ENCODE measurements at places on chromosomes 12 and 14.

DNA sequence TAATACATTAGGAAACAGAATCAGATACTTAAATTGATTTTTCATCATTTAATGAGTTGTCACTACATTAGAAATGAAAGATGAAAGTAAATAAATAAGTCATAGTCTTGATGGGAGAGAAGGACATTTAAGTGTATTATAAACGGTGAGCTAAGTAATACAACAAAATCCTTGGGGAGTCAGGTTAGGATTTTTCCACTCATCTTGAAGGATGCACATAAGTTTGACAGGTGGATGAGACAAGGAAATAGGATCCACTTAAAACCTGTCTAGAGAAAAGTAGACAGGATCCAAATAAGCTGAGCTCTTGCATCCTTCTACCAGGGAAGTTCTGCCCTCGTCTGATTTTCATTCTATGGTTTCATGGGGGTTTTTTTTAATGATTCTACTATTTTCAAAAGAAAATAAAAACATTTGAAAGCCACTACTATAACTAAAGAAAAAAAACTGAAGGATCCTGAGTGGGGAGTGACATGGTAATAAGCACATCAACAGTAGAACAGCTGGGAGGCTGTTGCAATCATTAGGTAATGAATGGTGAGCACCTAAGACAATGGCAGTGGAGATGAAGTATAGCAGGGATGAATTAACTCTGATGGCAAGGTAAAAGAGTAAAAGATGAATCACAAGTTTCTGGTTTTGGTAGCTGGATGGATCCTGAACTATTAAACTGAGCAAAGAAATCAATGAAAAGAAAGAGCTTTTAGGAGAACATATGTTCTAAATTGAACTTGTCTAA, 17.0 kb downstream of the CEP128 start:
- DNase-seq, result no peak

DNA sequence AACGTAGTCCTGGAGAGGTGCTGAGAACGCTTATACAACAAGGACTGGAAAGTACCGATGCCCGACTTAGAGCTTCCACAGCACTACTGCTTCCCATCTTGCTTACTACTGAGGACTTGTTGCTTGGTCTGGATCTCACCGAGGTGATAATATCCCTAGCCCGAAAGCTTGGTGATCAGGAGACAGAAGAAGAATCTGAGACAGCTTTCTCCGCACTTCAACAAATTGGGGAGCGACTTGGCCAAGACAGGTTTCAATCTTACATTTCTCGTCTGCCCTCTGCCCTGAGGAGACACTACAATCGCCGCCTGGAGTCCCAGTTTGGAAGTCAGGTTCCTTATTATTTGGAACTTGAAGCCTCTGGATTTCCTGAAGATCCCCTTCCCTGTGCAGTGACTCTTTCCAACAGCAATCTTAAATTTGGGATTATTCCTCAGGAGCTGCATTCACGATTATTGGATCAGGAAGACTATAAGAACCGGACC, 1.1 kb downstream of the TOGARAM1 start:
- no peak for DNase-seq

DNA sequence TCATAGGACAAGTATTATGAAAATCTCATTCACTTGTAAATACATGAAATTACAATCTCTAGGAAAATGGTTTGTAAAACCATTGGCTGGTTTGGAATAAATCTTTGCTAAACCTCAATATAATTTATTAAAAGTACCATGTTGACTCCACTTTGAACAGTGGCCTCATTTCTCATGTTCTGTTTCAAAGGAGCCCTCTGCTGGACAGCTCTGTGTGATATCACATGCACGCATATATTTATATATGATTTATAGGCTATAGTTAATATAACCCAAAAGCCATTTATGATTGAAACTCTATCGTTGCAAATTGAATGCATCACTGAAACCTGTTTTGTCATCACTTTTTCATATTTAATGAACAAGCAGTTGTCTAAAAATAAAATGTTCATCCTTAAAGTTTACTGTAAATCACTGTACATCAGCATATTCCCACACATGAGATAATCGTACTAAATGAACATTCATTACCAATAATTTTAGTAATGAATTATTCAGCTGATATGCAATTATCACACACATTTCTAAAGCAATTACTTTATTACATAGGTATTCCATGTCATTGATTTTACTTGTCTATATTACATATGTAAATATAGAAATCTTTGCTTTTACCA, 493.8 kb downstream of the NPAS3 start:
- DNase-seq, result no peak

DNA sequence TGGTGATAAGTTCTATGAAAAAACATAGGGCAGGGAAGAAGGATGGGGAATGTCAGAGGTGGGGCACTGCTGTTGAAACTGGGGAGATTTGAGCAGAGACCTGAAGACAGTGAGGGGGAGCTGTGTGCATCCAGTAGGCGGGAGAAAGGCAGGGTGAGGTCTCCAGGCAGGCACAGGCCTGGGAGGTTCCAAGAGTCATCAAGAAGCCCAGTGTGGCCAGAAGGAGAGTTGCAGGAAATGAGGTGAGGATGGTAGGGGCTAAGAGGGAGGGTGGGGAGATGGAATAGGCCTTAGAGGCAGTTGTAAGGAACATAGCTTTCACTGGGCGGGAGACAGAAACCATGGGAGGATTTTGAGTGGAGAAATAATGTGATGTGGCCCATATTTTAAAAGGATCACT, 341.8 kb downstream of the GLT1D1 start:
- no peak for DNase-seq

DNA sequence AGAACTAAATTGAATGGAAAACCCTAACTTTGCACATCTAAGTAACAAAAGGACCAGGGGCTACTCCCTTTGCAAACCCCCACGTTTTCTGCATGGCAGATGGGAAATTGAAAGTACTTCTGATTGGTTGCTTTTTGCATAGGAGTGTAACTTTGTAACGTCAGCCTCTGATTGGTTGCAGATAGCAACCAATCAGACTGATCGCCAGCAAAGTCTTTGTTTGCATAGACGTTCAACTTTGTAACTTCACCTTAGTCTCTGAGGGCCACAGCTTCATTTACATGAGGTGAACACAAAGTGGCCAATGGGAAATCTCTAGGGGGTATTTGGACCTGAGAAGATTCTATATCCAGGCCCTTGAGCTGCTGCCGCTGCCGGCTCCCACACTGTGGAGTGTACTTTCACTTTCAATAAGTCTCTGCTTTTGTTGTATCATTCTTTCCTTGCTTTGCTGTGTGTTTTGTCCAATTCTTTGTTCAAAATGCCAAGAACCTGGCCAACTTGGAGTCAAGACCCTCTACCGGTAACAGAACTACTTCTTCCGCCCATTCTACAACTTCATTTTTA, 102.5 kb upstream of the PRICKLE1 start:
- DNase-seq, result no peak

DNA sequence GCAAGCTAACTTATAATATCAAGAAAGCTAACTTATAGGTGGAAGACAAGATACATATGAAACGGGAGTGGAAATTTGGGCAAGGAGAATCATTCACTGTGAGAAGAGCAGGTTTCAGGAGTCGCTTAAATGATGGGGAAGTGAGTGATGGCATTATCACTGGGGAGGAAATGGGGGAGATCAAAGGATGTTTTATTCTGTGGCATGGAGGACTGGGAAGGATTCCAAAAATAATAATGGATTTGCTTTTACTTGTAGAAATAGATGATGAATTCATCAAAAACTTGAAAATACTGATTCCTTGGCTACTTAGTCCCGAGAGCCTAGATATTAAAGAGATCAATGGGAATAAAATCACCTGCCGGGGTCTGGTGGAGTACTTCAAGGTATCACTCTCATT, 47.8 kb downstream of the SAV1 start:
- no peak for DNase-seq

GRCh38 chr12:62562846-62563245, 96.2 kb downstream of the MON2 start:
- no peak for DNase-seq

DNA sequence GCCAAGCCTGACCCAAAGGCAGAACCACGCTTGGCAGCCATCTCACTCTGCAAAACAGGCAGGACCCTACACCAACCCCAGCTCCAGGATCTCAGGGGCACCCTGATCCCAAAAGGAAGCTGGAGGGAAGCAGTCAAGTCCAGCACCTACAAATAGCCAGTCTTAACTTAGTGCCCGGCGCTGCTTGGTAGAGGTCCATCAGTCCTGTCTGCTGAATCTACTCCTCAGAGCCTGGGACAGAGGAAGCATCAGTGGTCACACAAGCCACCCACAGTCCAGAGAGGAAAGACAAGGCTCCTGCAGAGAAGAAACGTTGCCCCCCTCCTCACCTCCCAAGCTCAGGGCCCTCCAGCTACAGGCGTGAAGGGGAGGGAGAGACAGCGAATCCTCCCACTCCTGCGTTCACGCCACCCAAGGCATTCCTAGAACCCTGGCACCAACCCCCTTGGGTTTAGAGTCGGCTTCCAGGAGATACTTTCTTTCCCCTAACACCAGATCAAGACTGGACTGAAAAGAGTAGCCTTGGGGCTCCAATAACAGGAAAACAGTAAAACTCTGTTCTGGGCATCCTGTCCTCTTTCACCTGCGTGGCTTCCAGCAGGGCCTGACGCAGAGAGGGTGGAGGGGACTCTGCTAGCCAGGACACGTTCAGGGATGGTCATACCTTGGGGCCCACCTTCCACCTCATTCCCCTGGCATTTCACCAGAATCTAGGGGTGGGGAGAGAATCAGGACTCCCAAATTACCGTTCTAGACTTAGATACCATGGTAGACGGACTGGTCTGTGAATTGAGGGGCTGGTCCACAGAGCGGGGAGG, 1.2 kb downstream of the PXN start:
- no peak for DNase-seq

DNA sequence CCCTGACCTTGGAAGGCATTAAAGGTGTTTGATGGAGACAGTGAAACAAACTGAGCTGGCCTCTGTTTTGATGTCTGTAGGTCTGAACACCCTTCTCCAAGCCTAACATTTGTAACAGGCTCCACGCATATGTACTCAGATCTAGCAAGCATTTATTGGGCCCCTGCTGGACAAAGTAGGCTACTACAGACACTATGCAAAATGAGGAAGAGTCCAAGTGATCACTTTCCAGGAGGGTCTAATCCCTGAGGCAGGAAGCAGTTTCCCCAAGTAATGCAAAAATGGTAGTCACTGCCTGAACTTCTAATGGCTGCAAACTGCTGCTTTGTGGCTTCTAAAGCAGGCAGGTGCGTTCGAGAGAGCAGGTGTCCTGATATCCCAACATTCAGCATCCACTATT, 405.8 kb downstream of the MED13L start:
- DNase-seq, result no peak

DNA sequence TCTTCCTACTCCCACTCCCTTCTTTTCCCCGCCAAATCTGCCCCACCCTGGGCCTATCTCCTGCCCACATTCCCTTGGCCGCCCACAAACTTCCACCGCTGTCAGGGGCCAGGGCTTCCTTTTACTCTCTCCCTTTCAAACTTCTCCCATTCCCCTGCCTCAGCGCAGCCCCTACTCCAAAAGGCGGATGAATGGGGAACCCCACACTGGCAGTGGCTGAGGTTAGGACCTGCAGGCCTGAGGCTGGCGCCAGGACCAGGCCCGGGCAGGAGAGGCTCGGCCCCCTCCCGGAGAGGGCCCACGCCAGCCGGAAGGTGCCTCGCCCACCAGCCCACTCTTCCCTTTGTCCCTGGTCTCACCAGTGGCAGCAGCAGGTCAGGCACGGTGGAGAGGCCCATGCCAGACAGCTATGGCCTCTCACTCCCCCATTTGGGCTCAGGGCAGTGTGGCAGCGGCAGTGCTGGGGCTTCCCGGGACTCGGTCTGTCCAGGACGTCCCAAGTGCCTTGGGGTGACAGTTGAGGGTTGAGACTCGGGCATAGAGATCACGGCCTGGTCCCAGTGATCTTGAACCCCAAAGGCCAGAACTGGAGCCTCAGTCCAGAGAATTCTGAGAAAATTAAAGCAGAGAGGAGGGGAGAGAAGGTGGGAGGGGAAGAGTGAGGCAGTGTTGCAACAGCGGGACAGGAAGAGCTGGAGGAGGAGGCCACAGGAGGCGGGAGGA, at the start of gene TNFRSF1A:
TSS of gene TNFRSF1A (minus strand) at position 660 of the 723 bp plus-strand sequence. CDS start at position 398, 262 bp downstream.
- DNase-seq, result no peak

DNA sequence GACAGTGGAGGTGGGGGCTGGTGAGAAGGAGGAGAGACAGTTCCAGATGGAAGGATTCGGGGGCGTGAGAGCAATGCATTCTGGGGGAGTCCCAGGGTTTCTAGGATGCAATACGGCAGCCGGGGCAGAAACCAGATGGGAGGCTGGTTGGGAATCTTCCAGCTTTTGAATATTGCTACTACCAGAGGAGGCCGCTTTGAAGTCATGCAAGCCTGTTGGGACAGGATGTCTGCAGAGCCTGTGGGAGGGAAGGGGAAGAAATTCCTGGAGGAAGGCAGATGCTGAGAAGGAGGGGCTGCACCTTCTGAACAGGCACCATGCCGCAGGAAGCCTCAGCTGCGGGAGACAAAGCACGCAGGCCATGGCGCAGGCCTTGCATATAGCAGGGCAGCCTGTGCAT, 105.4 kb downstream of the APAF1 start:
- no peak for DNase-seq

GRCh38 chr12:57541001-57541400, 6.0 kb downstream of the DCTN2 start:
- no peak for DNase-seq

- DNase-seq, result no peak
Observed at GRCh38 chr14:30125322-30125979, 197.8 kb upstream of the PRKD1 start.

GRCh38 chr12:7096006-7096932, 4.0 kb upstream of the C1R start:
- DNase-seq, result no peak

GRCh38 chr12:62998454-62998853, 63.5 kb upstream of the PPM1H start:
- no peak for DNase-seq

DNA sequence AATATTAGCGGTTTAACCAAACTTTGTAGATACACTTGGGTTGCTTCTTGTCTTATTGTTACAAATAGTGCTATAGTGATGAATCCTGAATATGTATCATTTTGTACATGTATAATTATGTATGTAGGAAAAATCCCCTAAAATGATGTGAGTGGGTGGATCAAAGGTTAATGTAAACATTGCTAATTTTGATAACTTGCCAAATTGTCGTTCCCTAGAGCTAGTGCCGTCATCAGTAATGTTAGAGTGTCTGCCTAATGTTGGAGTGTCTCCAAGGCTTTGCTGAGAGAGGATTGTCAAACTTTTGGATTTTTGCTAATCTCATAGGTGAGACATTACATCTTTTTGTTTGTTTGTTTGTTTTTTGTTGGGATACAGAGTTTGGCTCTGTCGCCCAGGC, 44.4 kb downstream of the AEBP2 start:
- DNase-seq, result no peak

GRCh38 chr14:96077983-96078624, 38.9 kb downstream of the C14orf132 start:
- no peak for DNase-seq

- no peak for DNase-seq
Observed at GRCh38 chr14:57266065-57266464, 2.6 kb downstream of the EXOC5 start.

DNA sequence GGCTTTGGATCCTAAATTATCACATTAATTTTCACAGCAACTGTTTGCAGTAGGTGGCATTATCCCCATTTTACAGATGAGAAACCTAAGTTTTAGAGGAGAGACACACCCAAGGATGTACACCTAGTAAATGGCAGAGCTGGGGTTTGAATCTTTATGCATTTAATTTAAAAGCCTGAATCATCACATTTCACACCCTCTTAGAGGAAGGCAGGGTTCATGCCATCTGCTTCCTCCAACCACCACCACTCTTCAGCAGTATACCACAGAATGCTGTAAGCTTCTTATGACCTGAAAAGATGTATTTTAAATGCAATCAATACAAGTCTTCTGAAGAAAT, 90.3 kb downstream of the CRADD start:
- no peak for DNase-seq

GRCh38 chr12:65822732-65823512, 1.4 kb upstream of the HMGA2 start:
- DNase-seq, result no peak

Data from cerebellar nuclear complex (tissue), 1 donor.